ENCODE measurements at places on chromosomes 1 and 21.

GRCh38 chr1:17365293-17365692 lies 6.7 kb upstream of the PADI6 start:
- no peak for DNase-seq

DNA sequence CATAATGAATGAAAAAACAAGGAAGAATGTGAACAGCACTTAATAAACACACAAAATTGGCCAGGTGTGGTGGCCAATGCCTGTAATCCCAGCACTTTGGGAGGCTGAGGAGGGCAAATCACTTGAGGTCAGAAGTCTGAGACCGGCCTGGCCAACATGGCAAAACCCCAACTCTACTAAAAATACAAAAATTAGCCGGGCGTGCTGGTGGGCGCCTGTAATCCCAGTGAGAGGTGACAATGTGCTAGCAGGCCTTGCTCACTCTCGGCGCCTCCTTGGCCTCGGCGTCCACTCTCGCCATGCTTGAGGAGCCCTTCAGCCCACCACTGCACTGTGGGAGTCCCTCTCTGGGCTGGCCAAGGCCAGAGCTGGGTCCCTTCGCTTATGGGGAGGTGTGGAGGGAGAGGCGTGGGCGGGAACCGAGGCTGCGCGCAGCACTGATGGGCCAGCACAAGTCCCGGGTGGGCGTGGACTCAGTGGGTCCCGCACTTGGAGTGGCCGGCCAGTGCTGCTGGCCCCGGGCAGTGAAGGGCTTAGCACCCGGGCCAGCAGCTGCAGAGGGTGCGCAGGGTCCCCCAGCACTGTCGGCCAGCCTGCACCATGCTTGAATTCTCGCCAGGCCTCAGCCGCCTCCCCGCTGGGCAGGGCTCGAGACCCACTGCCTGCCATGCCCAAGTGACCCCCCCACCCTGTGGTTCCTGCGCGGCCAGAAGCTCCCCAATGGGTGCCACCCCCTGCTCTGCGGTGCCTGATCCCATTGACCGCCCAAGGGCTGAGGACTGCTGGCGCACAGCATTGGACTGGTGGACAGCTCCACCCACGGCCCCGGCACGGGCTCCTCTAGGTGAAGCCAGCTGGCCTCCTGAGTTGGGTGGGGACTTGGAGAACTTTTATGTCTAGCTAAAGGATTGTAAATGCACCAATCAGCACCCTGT lies 30.6 kb upstream of the ATG4C start:
- DNase-seq, result no peak

- no peak for DNase-seq
Observed at GRCh38 chr1:7495962-7496361, 275.1 kb upstream of the VAMP3 start.

GRCh38 chr1:234782105-234782751 lies 172.2 kb upstream of the IRF2BP2 start:
- DNase-seq, result no peak

DNA sequence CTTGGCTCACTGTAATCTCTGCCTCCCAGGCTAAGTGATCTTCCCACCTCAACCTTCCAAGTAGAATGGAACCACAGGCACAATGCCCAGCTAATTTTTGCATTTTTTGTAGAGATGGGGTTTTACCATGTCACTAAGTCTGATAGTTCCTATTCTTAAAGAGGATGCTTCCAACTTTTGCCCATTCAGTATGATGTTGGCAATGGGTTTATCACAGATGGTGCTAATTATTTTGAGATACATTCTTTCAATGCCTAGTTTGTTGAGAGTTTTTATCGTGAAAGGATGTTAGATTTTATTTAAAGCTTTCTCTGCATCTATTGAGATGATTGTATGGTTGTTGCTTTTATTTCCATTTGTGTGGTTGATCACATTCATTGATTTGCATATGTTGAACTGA lies 103.9 kb downstream of the SLC44A5 start:
- DNase-seq, result no peak

DNA sequence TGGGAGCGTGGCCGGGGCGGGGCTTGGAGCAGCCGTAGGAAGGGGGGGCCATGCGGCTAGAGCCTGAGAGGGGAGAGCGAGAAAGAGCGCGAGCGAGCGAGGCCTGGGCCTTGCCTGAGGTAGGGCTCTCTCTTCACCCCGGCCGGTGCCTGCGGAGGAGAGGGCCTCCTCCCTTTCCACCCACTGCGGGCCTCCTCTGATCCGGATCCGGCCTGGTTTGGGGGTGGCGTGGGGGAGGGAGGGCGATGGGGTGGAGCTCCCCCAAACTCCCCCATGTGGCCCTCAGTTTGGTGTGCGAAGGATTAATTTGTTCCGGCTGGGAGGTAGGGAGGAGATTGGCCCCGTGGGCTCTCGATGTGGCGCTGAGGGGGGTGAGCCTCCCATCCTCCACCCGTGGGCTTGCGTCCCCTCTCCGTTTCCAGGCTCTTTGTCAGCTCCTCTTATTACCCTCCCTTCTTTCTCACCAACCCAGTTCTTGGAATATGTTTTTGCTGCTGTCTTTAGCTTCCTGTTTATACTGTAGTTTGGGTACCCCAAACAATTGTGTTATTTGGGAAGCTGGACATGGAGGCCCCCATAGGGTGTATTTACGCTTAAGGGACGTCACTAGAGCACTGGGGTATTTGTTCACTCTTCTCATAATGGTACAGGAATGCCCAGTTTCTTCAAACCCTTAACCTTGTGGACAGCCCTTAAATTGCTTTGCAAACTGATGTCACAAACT lies 685 bp downstream of the UBAP2L start:
- peak; percentile 56 for DNase-seq

DNA sequence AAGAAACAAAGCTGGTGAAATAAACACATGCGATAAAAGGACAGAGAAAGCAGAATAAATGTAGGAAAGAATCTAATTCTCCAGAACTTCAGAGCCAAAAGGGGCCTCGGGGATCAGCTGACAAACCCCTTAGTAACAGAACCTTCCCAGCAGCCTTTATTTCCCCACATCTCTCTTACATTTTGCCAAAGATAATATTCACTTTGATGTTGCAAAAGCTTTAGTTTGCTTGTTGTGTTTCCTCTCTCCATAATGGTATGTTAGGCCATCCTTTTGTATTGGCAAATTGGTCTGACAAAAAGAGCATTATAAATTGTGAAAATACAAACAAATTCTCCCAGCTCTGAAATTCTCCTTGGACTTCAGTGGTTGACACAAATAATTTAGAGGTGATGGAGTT lies 54.9 kb downstream of the OPTC start:
- DNase-seq, result no peak

DNA sequence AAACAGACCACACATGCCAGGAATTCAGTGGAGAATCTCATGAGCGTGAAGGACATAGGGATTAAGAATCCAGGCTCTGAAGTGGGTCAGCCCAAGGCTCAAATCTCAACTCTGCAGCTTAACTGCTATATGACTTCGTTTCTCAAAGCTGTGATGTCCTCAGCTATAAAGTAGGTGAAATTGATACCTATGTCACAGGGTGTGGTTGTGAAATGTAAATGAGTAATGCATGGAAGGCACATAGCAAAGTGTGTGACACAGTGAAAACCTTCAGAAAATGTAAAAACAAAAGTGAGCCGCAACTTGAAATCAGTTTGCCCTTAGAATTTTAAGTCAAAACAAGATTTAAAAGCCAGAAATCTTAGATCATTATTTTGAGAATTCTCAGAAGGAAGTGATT lies 145.7 kb upstream of the PRMT6 start:
- DNase-seq, result no peak

DNA sequence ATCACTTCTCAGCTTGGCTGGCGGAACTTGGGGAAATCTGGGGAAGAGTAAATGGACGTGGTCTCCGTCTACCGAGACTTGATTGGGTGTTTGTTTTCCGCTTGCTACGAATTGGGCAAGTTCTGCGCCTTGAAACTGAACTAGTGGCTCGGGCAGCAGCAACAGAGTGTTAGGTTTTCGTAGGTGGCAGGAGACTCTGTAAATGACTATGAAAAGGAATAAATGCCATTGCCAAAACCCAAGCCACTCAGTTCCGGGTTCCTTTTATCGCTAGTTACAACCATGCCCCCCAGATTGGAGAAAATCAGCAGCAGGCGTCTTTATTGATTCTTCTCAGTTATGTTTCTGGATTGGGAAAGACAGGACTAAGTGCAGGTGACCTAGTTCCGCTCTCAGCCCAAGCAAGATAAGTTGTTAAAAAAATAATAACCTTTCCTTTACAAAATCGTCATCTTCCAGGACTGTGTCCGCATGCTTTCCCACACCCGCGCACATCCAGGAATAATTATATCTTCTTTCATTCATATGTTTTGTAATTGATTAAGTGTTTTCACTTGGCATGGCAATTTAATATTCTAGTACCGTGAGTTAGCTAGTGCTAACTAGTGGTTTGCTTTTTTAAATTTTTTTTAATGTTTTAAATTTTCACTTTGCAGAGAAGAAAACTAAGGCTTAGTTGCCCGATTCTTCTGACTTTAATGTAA lies 3.4 kb downstream of the LHX9 start:
- no peak for DNase-seq

GRCh38 chr1:8241417-8242014 lies 76.4 kb upstream of the SLC45A1 start:
- no peak for DNase-seq

- DNase-seq, result no peak
Observed at GRCh38 chr1:85581802-85582686, 1.5 kb downstream of the CCN1 start.

GRCh38 chr21:36113647-36114428 lies 21.0 kb upstream of the CBR3 start:
- DNase-seq, result no peak
